WERI-Rb-1 (cell line): ENCODE measurements at places on chromosomes 5 and 9.

DNA sequence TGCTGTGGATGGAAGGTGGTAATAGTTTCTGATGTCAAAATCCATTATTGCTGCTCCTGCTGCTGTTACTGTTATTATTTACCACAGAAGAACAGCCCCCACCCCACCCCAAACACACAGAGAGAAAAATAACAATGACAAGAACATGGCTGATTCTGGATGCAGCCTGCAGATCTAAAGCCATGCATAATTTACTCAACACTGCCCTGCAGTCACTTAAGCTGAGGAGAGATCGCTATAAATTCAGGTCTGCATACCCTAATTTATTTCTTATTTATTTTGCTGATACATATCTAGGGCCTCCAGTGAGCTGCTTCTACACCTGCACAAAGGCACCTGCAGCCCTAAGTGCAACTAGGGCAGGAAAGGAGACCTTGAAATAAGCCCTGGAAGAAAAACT, 132.0 kb downstream of the TRIM32 start:
- DNase-seq, result no peak

DNA sequence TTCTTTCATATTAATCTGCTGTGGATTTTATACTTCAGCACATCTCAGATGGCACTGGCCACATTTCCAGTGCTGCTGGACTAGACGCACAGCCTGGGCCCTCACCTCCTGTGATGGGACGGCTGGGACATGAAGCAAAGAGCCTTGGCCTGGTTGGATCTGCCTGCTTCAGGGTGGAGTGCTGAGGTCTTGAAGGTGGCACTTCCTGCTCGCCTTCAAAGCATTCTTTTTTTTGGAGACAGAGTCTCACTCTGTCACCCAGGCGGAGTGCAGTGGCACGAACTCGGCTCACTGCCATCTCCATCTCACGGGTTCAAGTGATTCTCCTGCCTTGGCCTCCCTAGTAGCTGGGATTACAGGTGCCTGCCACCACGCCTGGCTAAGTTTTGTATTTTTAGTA, 73.1 kb downstream of the RAPGEF1 start:
- no peak for DNase-seq

DNA sequence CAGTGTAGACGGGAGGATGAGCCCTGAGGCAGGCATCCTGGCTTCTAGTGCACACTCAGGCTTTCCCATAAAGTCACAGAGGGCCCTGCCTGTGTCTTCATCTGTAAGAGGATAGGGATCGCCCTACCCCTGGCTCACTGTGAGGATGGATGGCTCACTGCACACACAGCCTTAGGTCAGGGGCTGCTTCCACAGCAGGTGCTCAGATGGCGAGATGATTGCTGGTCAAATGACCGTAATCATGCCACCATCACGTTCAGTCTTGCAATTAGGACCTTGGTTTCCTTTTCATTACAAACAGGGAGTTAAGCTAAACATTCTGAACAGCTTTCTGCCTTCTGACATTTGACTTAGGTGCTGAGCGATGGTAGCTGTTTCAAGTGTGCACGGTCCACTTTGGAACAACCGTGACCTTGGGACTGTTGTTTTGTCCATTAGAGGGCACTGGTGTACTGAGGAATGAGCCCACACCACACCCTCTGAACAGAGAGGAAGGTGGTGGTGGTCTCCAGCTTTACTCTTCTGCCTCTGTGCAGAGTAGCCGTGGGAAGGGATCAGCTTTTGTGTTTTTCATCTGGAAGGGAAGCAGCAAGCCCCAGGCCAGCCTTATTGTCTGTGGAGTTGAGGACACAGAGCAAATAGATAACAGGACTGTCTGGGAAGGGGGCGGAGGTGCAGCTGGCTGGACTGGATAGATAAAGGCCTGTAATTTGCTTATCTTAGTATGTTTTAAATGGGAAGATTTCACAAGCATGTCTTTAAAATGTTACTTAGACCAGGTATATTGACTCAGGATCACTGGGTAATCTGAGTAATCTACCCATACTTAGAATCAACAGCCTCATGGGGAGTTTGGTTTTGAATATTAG, 183.1 kb downstream of the TRIO start:
- peak; percentile 35 for DNase-seq

- no peak for DNase-seq
Measured at GRCh38 chr9:129451089-129451656, 169.7 kb downstream of the C9orf50 start.

DNA sequence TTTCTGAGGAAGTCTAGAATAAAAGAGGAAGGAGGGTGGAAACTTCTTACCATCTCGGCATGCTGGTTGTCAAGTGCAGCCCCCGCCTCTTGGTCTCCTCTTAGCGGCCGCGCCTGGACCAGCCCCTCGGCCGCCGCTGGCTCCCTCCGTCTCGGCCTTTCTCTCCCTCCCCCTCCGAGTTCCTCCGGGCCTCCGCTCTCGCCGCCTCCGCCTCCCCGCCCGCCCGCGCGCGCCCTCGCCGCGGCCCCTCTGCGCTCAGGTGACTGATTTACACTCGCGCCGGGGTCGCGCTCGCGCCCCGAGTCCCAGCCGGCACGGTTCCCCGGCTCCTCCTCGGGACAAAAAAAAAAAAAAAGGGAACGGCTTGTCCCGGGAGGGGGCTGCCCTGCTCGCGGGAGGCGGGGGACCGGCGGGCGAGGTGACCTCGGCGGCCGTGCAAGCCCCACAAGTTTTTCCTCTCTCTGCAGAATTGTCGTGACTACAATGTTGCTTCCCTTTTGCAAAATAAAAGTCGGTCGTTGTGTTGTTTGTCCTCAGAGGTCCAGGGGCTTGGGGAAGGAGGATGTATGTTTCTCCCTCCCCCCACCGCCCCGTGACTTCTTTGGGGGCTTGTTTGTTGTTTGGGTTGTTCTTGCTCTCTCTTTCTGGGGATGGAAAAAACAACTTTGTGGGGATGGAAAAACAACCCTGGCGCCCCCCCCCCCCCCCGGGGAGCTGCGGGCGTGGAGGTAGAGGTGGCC, at the start of gene BNC2:
BNC2 (minus strand) TSS at position 75 of the 740 bp plus-strand sequence; CDS start at position 53, 22 bp downstream.
- peak; percentile 53 for DNase-seq

GRCh38 chr5:132416306-132417009, 46.9 kb downstream of the SLC22A5 start:
- DNase-seq, result no peak

- DNase-seq, result no peak
Measured at GRCh38 chr5:10553476-10553875, 10.4 kb upstream of the ANKRD33B start.

GRCh38 chr9:36891341-36891811, 142.7 kb downstream of the PAX5 start:
- DNase-seq, result peak; percentile 33

- no peak for DNase-seq
Measured at GRCh38 chr5:179812135-179812825, 5.6 kb upstream of the MGAT4B start.

- DNase-seq, result no peak
Measured at GRCh38 chr9:30504502-30504905, 1879.9 kb upstream of the ACO1 start.

DNA sequence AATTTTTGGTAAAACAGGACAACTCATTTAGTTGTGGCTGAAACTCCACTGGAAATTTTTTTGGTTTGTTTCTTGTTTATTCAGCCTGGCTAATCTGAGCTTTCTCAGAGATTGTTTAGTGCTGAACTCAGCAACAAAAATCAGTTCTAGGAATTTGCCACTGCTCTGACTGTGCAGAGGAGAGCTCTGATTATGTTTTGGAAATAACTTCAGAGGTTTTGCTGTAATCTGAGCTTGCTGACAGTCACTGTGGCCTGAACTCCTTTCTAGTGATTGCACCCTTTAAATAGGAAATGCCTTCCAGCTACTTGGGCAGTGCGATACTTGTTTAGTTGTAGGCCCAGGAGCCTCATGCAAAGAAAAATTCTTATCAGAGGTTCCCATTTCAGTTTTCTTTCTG, 60.2 kb downstream of the OSTF1 start:
- no peak for DNase-seq

- DNase-seq, result no peak
Measured at GRCh38 chr5:125100951-125101350, 354.5 kb upstream of the ZNF608 start.

DNA sequence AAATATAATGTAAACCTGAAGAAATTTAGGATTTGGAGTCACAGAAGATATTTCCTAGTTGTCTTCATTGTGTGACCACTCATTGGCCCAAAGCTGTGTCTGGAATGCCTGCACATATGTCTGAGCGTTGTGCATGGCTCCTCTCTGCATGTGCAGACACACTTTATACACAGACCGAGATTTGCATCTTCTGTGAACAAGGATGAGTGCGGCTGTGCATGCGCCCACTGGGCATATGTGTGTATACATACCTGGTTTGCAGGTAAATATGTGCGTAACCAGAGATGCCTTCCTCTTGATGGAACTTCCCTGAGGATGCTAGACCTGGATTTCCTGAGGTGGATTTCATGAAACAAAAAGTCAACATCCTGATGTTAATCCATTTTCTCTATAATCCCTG, 19.1 kb downstream of the PHF2 start:
- no peak for DNase-seq

DNA sequence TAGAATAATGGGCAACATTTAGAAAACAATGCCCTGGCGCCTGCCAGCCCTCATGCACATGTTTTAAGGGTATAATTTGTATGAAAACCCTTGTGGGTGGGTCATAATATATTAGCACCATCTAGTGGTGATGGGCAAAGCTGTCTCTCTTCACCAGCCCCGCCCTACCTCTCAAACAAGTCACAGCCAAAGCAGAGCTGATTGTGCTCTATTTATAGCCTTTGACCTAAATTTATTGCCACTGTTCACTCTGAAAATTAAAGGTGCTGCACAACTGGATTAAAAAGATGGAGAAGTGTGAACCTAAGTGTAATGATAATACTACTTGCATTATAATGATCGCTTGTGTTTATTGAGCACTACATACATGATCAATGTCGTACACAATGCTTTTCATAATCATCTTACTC, 131.9 kb upstream of the ANKH start:
- peak; percentile 65 for DNase-seq

DNA sequence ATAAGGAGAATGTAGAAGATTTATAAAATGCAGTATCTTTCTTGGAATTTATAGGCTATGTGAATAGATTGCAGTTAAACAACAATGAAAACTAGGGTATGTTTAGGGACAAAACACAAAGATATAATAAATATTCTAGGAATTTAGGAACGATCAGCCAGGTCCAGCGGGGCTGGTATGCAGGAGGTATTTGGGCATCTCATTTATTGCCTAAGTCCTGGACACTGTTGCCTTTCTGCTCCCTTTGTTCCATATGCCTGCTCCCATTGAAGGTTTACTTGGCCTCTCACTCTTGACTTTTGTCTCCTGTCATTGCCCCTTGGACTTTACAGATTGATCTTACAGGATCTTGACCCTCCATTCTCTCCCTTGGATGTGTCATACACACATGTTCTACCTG, 55.9 kb downstream of the SNX24 start:
- DNase-seq, result no peak

DNA sequence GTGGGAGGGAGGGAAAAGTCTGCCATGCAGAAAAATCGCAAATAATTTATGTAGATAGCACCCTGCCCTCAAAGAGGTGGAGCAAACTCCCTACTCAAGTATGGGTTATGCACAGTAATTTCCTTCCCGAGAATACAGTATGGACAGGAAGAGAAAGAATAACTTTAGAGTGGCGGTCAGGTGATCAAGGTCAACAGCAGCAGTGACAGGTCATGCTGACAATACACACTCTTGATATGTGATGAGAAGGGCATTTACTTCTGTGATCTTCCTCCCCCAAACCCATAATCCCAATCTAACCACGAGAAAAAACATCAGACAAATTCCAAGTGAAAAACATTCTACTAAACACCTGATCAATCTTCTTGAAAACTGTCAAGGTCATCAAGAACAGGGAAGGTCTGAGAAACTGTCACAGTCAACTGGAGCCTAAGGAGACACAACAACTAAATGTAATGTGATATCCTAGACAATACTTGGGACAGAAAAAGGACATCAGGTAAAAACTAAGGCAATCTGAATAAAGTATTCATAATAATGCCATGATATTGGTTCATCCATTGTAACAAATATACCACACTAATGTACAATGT, 11.7 kb downstream of the BICD2 start:
- no peak for DNase-seq

DNA sequence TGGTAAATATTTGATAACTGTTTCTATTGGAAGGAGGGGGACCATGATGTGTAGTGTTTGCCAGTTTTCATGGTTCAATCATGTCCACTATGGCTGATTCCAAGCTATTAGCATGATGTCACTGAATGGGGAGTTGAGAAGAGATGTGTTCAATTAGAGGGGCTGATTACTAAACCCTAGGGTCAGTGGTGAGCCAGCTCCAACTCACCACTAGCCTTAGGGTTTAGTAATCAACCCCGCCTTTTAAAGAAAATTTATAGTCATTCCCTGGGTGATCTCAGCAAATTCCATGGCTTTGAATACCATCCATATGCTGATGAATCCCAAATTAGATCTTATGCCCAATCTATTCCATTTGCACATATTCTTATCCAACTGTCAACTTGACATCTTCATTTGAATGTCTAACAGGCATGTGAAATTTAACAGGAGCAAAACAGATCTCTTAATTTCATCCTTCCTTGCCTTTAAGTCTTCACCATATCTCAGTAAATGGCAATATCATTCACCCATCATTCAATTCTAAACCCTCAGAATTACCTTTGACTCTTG, 98.8 kb downstream of the GCNT1 start:
- DNase-seq, result no peak

- DNase-seq, result no peak
Measured at GRCh38 chr5:148913985-148914431, 87.6 kb downstream of the ADRB2 start.

GRCh38 chr5:133052317-133053175, 733 bp downstream of the HSPA4 start:
- peak; percentile 55 for DNase-seq

GRCh38 chr5:128774605-128775004, 190.7 kb upstream of the SLC27A6 start:
- DNase-seq, result no peak

DNA sequence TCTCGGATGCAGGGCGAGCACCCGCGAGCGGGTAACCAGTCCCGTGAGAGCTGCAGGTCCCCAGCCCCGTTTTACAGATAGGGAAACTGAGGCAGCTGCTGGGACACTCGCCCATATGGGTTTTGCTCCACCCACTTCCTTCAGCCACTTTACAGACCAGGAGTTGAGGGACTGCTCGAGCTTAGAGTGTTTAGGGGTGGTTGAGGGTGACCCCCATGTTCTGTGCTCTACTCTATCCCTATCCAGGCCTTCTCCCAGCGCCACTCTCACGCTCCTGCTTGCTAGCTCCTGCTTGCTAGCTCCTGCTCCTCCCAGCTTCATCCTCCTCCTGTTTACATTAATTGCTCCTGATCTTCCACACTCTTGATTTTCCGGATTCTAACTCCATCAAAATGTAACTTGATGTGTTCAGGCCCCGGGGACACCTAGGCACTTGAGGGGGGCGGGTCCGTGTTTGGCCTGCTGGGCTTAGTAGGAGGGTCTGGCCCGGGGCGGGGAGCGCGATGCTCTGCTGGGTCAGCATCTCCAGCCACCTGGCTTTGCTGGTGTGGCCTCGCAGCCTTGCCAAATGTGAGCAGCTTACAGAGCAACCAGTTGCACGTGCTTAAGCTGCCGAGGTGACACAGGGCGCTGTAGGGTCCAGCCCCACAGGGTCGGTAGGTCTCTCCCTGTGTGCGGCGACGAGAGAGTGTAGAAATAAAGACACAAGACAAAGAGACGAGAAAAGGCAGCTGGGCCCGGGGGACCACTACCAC, 1.5 kb upstream of the PTGES2 start:
- no peak for DNase-seq

- DNase-seq, result no peak
Measured at GRCh38 chr5:143085319-143085917, 315.2 kb downstream of the ARHGAP26 start.
